ENCODE measurements at places on chromosomes 5 and 9.

GRCh38 chr9:116460026-116460425 is 227.1 kb upstream of the TRIM32 start:
- no peak for DNase-seq

GRCh38 chr5:661891-662750 is 31.0 kb downstream of the TPPP start:
- peak; percentile 38 for DNase-seq

- no peak for DNase-seq
Measured at GRCh38 chr9:36442710-36443109, 42.6 kb upstream of the RNF38 start.

- no peak for DNase-seq
Measured at GRCh38 chr9:80504601-80505230, 933.0 kb downstream of the TLE4 start.

GRCh38 chr5:69368458-69369339 is 621 bp downstream of the AK6 start:
- no peak for DNase-seq

All from Right ventricle myocardium superior (tissue), 1 donor.